ENCODE measurements at places on chromosomes 4 and X.

- no peak for DNase-seq
These were observed 770 bp upstream of the TIGD2 start for GRCh38 chr4:89110541-89110985.

- DNase-seq, result peak; percentile 3
These were observed 27.1 kb upstream of the PDZD4 start for GRCh38 chrX:153857348-153857903.

DNA sequence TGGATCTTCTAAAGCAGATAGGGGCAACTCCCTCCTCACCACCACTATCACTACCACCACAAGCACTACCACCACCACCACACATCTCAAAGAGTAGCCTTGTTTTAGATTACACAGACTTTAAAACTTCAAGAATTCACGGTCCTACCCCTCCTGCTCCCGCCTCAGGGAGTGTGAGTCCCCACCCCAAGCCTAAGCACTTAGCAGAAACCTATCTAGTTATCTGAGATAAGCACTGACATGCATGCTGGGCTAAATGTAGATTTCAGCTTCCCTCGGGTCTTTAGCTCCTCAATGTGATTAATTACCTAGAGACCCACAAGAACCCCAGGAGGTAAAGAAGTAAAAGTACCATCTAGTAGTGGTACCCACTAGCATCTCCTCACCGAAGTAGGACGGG lies 775 bp downstream of the AMOT start:
- peak; percentile 4 for DNase-seq

DNA sequence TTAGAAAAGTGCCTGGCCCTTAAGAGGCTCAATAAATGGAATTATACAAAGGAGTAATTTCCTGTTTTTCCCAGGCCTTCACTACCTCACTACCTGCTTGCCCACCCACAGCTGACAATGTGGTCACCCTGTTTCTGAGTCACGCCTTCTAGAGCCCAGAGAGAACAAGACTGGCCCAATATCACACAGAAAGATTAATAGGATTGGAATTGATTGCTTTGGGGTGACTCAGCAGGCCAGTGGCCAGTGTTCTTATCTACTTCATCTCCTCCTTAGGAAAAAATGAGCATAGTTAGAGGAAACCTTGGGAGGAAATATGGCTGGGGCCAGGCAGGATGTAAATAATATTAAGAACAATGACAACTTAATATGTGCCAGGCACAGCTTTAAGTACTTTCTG lies 4.5 kb upstream of the FGF16 start:
- DNase-seq, result peak; percentile 1

DNA sequence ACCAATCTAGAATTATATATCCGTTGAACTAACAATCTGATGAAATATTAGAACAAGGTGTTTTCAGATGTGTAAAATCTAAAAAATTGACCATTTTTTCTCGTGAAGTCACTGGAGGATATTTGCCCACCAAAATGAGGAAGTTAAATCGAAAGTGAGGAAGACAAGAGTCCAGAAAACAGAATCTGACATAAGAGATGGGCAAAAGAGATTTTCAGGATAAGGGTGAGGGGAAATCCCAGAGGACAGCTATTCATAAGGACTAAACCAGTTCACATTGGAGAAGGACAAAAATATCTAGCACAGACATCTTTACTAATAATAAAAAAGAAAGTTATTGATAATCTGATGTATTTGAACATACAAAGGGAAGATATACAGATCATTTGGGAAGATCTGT lies 18.7 kb upstream of the ALG13 start:
- peak; percentile 65 for DNase-seq

- no peak for DNase-seq
These were observed 652.2 kb upstream of the DIPK2B start for GRCh38 chrX:45852884-45853283.

GRCh38 chrX:116824785-116825184 lies 362.0 kb upstream of the CT83 start:
- DNase-seq, result no peak

Data from OCI-M1 (cell line).